Left renal cortex interstitium (tissue), 4 donors: ENCODE measurements at places on chromosomes 6 and 20. TPM values are rescaled to one million over a fixed set of nuclear protein-coding genes. Genes with fewer than 3 reads are reported as not detected.

DNA sequence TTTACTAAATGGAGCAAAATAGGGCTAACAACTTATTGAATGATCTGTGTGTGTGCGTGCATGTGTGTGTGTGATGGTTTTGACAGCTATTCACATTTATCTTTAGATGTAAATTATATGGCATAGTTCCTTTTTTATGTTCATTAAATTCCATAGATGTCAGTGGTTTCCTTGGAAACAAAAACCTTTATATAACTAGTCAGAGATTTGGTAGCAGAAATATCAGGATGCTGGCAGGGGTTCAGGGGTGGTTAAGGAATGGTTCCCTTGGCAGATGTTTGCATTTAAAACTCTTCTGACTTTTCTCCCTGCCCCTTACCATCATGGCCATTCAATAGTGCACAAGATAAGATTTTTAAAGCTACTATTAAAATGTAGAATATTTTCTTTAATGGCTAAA lies 256.6 kb downstream of the PLCB1 start:
- no peak for DNase-seq

- DNase-seq = no peak
Measured at GRCh38 chr6:12749531-12750379, 33.2 kb downstream of the PHACTR1 start.

- peak; percentile 19 for DNase-seq
Measured at GRCh38 chr6:169420912-169421543, 167.4 kb upstream of the THBS2 start.

DNA sequence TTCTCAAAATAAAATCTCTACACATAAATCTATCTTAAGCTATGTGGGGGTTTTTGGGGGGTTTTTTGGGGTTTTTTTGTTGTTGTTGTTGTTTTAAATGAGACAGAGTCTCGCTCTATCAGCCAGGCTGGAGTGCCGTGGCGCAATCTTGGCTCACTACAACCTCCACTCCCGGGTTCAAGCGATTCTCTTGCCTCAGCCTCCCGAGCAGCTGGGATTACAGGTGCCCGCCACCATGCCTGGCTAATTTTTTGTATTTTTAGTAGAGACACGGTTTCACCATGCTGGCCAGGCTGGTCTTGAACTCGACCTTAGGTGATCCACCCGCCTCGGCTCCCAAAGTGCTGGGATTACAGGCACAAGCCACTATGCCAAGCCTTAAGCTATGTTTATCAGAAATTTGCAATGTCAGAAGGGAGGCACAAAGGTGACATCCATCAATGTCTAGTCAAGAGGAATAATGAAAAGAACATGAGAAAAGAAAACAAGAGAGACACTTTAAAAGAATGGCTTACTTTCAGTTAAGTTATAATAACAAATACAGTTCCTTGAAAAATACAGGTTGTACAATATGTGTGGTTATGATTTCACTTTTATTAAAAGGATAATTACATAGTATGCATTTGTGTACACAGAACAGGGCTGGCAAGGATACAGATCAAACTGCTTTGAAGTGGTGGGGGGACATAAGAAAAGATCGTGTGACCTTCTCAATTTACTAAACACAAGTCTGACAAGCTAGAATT lies 28.6 kb downstream of the SLC23A2 start:
- DNase-seq = no peak

GRCh38 chr6:163389354-163389753 lies 25.2 kb upstream of the QKI start:
- DNase-seq = no peak

DNA sequence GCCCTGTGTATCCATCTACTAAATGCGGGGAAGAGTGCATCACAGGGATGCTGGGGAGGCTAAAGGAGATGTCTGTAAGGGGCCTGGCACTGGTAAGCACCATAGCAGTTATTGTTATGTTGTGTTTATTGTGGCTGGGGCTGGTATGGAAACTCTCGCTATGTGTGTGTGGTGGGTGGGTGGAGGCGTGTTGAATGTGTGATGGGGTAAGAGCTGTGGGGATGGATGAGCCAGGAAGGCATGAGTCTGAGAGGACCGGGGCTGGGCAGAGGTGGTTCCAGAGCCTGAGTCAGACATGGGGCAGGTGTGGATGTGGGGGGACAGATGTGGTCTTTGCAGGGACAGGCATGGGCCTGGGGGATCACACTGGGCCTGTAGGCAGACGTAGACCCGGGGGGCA lies 88.1 kb downstream of the GRM4 start:
- no peak for DNase-seq

The WFDC10A gene
- not detected for polyA plus RNA-seq

DNA sequence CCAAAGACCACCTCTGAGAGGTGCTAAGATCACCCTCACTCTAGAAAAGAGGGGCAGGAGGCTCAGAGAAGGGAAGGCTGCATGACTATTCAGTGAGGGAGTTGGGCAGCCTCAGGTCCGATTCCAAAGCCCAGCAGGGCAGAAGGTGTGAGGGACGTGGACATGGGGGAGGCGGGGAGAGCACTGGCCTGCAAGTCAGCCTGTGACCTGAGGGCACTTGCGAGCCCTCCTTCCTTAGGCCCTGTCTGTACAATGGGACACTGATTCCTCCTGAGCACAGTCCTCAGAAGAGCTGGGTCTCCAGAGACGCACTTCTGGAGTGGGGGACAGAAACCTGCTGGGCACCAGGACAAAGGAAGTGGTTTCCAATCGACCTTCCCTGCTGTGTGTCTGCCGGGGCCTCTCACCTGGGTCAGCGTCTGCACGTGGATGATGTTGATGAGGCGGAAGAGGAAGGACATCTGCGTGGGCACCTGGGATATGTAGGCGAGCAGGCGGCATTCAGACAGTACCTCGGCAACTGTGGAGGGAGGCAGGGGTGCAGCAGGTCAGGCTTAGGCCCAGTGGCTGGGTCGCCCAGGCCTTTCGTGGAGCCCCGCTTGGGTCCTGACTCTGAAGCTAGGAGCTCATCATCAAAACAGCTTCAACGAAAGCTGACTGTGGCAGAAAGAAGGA lies 48.5 kb downstream of the MYH7B start:
- DNase-seq = no peak

The MUCL3 gene
- polyA plus RNA-seq = 0.13 TPM

The VGLL2 gene
- polyA plus RNA-seq = not detected
